ENCODE measurements at places on chromosomes 4 and X. TPM values are rescaled to one million over a fixed set of nuclear protein-coding genes. Genes with fewer than 3 reads are reported as not detected.

GRCh38 chr4:56400560-56400959, 13.3 kb upstream of the AASDH start:
- no peak for DNase-seq

The DGKK gene
- polyA plus RNA-seq = 0.01 TPM

The ADH6 gene
- polyA plus RNA-seq = 24.0 TPM

The BLOC1S4 gene
- 19.5 TPM for polyA plus RNA-seq

The TMEM131L gene
- polyA plus RNA-seq = 9.1 TPM

- DNase-seq = no peak
Observed at GRCh38 chrX:43405191-43405590, 250.9 kb upstream of the MAOA start.

The NPY2R gene
- polyA plus RNA-seq = not detected

The VSIG4 gene
- 5.6 TPM for polyA plus RNA-seq

The CRMP1 gene
- 5.9 TPM for polyA plus RNA-seq

DNA sequence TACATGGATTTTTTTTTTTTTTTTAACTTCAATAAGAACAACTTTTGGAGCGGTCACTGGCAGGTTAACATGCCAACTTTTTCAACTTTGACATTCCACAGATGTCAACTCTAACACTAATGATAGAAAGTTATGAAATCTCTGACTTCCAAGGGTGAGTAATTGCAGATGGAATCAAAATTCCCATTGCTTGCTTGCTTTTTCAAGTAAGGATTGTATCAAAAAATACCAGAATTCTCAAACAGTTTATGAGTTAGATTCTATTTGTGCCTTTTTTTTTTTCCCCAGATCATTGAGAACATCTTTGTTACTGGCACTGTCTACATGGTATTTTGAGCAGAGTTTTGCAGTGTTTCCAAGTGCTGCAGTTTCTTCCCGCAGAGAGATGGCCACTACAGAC, 50.3 kb upstream of the OTUD4 start:
- no peak for DNase-seq

- DNase-seq = no peak
Observed at GRCh38 chr4:78004270-78004669, 52.9 kb upstream of the FRAS1 start.

The POU3F4 gene
- polyA plus RNA-seq = not detected

DNA sequence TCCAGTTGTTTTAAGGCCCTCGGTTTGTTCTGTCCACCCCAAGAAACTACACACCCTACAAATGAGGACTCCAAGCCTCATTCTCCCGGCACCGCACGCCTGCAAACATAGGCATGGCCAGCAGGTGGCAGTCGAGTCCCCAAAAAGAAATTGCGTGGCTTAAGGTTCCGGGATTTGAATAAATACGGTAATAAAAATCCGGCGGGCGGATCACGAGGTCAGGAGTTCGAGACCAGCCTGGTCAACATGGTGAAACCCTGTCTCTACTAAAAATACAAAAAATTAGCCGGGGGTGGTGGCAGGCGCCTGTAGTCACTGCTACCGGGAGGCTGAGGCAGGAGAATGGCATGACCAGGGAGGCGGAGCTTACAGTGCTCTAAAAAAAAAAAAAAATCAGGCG, 21.8 kb upstream of the CSF2RA start:
- DNase-seq = peak; percentile 46

DNA sequence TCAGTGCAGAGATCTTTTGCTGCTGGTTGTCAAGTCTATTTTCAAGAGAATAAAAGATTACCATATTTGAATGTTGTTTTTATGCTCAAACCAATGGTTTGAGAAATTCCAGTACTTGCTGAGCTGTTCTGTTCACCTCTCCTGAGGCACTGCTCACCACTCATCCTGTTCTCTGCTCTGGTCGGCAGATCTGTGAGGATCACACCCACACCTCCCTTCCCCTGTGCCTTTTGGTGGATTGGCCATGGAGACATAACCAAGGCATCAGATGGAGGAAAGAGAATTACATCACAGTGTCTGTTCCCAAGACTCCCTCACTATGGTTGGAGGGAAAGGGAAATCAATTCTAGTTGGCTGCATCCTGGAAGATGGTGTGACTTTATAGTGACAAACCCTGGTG, 391.6 kb downstream of the ARHGAP24 start:
- no peak for DNase-seq

The FAM90A26 gene
- polyA plus RNA-seq = not detected

GRCh38 chr4:99841129-99841528, 24.5 kb downstream of the DAPP1 start:
- no peak for DNase-seq

Data from small intestine (tissue), 16 donors.